ENCODE measurements at places on chromosomes 11 and 22.

DNA sequence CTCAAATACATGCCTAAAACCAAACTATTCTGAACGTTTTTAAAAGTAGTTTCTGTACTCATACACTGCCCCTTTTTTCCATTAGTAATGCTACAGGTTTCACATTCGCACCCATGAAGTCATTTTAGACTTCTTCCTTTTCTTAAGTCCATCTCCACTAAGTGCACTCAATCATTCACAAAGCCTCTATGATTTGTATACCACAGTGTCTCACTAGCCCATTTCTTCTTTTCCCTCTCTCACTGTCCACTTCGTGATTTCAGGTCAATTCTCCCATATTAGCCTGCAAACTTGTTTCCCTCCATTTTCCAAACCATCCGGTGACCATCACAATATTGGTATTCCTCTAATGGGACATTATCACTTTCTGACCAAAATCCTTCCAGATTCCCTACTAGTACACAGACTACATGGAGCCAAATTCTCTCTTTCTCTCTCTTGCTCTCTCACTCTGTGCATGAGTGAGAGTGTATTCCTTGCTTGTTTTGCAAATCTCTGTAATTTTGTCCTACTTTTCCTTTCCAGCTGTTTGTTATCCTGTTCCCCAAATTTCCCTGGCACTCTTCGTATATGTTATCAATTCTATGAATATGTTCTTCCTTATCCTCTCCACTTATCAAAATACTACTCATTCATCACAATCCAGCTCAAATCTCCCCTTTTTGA lies 3.4 kb upstream of the ZC3H12C start:
- DNase-seq = no peak

- DNase-seq = no peak
Measured at GRCh38 chr11:69942333-69942820, 123.2 kb upstream of the FGF3 start.

- no peak for DNase-seq
Measured at GRCh38 chr11:7514099-7514591, 346 bp downstream of the PPFIBP2 start.

DNA sequence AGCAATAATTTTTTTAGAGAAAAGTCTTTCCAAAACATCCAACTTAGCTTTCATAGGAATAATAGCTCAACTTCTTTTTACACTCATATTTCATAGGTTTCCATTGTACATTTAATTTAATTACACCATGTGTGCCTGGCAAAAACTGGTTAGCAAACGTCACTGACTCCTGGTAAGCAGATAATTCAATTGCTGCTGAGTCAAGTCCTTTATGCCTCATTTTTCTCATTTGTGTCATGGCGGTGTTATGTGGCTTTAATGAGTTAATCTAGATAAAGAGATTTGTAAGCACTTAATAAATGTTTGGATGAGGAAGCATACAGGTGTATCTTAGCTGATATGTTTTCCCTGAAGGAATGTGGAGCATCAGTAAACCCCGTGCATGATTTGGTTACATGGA lies 41.2 kb upstream of the PAK1 start:
- no peak for DNase-seq

- DNase-seq = no peak
Measured at GRCh38 chr11:47282462-47282861, 12.5 kb downstream of the MADD start.

Measured in stimulated activated naive CD4-positive, alpha-beta T cell treated with Interleukin-2 at 50 U/mL for 16 hours (primary cell).